Heart left ventricle (tissue), 16 donors: ENCODE measurements at places on chromosomes 4 and X. TPM values are rescaled to one million over a fixed set of nuclear protein-coding genes. Genes with fewer than 3 reads are reported as not detected.

DNA sequence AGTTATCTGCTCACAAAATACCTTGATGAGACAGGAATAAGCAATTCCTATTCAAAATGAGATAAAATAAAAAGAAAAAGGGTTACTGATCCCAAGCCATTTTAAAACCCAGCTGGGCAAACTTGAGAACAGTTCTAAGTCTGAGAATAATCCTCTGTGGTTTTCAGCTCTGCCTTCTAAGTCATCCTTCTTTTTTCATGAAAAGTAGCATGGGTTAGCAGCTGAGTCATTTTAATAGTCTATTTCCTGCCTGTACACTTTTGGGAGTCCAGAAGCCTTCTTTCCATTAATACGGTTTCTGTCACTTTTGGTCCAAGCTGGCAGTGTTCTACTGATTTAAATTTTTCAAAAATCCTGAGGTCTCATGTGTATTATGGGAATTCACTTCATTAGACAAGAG is 374.3 kb downstream of the IQCM start:
- H3K4me3 ChIP-seq: no peak overlapping the region
- no peaks in the 10 kb centered on the region for H3K4me1 ChIP-seq
- H3K27ac ChIP-seq: no peak overlapping the region
- no peak for DNase-seq
- H3K27me3 ChIP-seq: no peaks in the 10 kb centered on the region

MSMO1 gene
- total RNA-seq: 13.4 TPM

DNA sequence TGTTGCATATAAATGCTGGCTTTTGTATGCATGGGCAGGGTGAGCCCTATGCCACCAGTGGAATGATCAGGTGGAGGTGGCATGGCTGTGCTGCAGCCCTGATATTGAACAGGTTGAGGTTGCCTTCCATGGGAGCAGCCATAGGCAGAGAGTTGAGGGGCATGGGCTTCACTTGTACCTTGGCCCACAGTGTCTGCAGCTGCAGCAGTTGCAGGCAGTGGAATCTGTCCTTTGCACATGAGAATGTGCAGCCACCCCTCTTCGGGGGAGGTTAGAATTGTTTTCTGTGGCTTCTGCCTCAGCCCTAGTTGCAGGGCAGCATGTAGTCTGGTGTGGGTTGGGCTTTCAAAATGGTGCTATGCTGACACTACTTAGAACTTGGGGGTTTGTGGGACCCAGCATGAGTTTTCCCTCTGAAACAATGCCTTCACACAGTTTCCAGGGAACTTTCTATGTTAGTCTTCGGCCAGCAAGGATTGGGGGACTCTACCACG is 25.4 kb upstream of the VSIG1 start:
- no peak overlapping the region for H3K27ac ChIP-seq
- no peaks in the 10 kb centered on the region for H3K36me3 ChIP-seq
- peaks cover 13% of the 10 kb centered on the region for H3K27me3 ChIP-seq
- no peak overlapping the region for H3K4me3 ChIP-seq

- no peaks in the 10 kb centered on the region for H3K27me3 ChIP-seq
- H3K4me1 ChIP-seq: no peaks in the 10 kb centered on the region
- H3K27ac ChIP-seq: no peak overlapping the region
Measured at GRCh38 chrX:47206316-47206715, 12.2 kb upstream of the CDK16 start.

- H3K27ac ChIP-seq: no peak within 1 kb of the TSS
- no peaks in the 10 kb centered on the region for H3K36me3 ChIP-seq
- H3K4me3 ChIP-seq: no peak within 1 kb of the TSS
- peaks cover 5% of the 10 kb centered on the region for H3K4me1 ChIP-seq
Measured at GRCh38 chr4:70666369-70666768, at the start of gene JCHAIN. JCHAIN (minus strand) TSS chr4:70666508; CDS start chr4:70666490, 18 bp downstream.
